Hepatic stellate cell (primary cell): ENCODE measurements at places on chromosomes 5 and 9.

DNA sequence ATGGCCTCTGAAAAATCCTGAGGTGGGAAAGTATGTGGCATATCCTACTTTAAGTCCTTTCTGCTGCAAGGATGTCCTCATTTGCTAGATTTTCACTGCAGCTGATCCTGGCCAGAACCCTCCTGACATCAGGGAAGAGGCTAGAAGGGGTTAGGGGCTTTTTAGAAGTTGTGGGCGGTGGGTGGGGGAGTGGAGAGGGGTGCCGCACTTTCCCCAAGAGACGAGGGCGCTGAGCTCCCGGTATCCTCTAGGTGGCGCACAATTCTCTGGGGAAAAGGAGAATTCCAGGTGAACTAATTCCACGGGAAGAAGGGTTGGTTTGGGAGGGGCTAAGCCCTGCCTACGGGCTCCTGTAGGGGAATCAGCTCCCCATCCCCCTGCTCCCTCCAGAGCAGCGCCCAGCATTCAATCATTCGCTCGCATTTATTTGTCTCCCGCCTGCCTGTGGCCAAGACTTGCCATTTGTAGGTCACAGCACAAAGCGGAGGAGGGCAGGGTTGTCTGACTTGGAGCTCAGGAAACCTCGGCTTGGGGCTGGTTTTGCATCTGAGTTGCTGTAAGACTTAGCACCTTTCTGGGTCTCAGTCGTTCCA is 42.9 kb upstream of the HAND1 start:
- no peak for DNase-seq

DNA sequence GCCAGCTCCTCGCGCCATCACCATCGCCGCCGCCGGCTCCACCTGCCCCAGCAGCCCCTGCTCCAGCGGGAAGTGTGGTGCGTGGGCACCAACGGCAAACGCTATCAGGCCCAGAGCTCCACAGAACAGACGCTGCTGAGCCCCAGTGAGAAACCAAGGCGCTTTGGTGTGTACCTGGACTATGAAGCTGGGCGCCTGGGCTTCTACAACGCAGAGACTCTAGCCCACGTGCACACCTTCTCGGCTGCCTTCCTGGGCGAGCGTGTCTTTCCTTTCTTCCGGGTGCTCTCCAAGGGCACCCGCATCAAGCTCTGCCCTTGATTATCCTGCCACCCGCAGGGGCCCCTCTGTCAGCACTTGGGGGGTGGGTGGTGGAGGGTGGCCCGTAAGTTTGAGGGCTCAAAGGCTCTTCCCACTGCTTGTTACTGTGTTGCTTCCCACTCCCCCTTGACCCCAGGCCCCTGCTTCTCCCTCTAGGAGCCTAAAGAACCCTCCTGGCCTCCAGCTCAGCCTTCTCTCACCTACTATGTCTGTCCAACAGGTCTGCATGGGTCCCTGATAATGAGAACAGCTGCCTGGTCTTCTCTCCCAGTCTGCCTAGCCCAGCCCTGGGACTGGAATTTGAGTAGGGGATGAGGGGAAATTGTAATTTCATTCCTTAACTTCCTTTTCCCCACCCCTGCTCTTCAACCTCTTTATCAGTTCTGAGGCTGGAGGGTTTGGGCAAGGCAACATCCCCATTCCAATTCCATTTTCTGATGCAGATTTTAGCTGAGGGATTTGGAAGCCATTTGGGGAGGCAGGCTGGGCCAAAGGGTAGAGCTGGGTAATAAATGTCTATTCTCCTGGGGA is 9.0 kb downstream of the RACK1 start:
- no peak for DNase-seq

GRCh38 chr9:76396597-76396996 is 2.4 kb upstream of the RFK start:
- no peak for DNase-seq

DNA sequence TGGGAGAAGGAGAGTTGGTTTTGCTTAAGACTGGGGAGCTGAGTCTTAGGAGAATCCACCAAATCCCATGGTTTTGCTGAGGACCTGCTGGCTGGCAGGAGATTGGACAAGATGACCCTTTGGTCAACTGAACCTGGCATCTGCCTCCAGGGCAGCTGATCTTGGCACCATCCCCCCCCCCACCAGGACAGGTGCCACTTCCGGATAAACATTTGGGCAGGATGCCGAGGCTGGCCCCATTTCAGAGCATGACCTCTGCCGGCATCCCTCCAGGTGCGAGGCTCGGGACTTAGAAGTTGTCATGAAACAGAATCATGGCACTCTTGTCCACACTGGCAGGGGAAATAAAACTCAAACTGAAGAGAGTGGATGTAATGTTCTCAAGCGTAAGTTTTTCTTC is 165.6 kb downstream of the MACROH2A1 start:
- DNase-seq, result no peak

- DNase-seq, result no peak
These were observed 16.0 kb downstream of the ATP10B start for GRCh38 chr5:160835818-160836528.

DNA sequence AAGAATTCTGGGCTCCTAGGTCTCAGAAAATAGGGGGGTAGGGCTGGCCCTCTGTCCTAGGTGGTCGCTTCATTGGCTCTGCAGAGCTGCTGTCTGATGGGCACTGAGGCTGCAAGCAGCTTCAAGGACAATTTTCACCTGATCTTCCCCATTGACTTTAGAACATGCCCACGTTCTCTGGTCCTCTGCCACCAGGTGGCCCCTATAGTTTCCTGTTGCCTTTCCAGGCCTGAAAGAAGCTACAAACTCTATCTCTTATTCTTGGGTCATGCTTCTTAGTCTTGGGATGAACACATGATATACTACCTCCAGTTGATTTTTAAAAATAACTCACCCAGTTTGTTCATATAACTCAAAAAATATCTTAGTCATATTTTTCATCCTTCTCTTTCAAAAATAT is 26.3 kb downstream of the SPZ1 start:
- no peak for DNase-seq

- DNase-seq, result no peak
These were observed 189.2 kb downstream of the TSSK1B start for GRCh38 chr5:113245427-113246225.

DNA sequence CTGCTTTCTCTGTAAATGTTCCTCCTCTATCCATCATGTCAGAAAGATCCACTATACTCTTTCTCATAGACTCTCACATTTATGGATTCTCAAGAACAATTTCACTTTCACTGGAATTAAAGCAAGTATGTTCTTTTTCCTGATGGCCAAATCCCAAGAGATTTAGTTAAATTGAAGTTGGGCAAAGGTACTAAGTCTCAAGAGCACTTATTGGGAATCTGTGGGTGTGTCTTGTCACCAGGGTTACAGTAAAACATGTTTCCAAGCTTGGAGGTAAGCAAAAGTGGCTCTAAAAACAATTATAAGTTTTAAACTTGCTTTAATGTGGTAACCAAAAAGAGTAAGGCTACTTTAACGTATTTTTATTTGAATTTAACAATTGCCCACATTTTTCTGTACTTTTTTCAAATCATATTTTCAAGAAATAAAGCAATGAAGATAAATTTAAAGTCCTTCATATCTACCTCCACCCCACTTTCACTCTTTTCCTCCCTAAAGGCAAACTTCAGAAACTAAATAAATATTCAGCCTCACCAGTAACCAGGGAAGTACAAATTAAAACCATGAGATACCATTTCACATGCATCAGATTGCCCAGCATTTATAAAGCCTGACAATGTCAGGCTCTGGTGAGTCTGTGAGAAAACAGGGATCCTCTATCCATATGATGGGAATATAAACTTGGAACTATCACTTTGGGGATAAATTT is 387.4 kb downstream of the CETN3 start:
- DNase-seq, result no peak

- peak; percentile 17 for DNase-seq
These were observed 215.5 kb downstream of the PDZD2 start for GRCh38 chr5:31854181-31855133.

DNA sequence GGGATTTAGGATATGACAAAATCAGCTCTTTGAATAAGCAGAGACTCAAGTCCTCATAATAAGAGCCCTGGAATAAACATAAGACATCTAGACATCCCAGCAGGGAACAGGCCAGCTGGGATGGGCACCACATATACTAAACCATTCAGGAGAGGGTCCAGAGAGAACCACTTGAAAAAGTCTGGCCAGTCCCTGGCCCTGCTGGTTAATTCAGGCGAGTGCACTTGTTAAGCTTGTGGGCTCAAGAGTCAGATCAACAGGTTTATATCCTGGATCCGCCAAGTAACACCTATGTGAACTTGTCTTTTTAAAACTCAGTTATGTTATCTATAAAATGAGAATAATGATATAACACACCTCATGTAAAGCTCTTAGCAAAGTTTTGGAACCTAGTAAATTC is 63.3 kb downstream of the CAVIN4 start:
- DNase-seq, result no peak

DNA sequence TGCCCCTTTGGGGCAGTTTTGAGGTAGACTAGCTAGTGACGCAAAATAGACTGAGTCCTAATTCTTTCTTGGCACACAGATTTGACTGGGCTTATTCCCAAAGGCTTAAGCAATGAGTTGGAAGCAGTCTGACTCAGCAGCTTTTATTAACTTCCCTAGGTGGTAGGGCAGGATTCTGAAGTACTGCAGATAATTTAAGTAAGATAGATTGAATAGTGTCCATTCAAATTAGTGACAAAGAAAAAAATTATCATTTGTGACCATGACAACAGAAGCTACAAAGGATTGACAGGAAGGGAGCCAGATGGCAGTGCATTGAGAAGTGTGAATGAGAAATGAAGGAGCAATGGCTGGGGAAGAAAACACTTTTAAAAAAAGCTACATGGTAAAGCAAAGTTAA is 649.4 kb downstream of the CDH9 start:
- DNase-seq, result no peak
